ENCODE measurements at places on chromosomes 6 and 20. TPM values are rescaled to one million over a fixed set of nuclear protein-coding genes. Genes with fewer than 3 reads are reported as not detected.

GRCh38 chr6:168368936-168369335, 49.4 kb upstream of the DACT2 start:
- no peaks in the 10 kb centered on the region for H3K27me3 ChIP-seq
- H3K36me3 ChIP-seq: no peaks in the 10 kb centered on the region
- H3K4me1 ChIP-seq: peaks cover 19% of the 10 kb centered on the region
- peak overlapping the region; percentile 45 for H3K27ac ChIP-seq

GRCh38 chr6:106003268-106003987, 82.7 kb upstream of the PRDM1 start:
- H3K27ac ChIP-seq: no peak overlapping the region
- no peaks in the 10 kb centered on the region for H3K36me3 ChIP-seq
- H3K27me3 ChIP-seq: peaks cover 14% of the 10 kb centered on the region
- no peaks in the 10 kb centered on the region for H3K4me1 ChIP-seq
- DNase-seq: no peak
- no peak overlapping the region for H3K4me3 ChIP-seq

GRCh38 chr20:46365487-46366220, 40.8 kb downstream of the ELMO2 start:
- peak; percentile 44 for DNase-seq
- H3K27ac ChIP-seq: no peak overlapping the region
- H3K4me3 ChIP-seq: no peak overlapping the region
- peaks cover 31% of the 10 kb centered on the region for H3K4me1 ChIP-seq
- peaks cover 23% of the 10 kb centered on the region for H3K36me3 ChIP-seq

DNA sequence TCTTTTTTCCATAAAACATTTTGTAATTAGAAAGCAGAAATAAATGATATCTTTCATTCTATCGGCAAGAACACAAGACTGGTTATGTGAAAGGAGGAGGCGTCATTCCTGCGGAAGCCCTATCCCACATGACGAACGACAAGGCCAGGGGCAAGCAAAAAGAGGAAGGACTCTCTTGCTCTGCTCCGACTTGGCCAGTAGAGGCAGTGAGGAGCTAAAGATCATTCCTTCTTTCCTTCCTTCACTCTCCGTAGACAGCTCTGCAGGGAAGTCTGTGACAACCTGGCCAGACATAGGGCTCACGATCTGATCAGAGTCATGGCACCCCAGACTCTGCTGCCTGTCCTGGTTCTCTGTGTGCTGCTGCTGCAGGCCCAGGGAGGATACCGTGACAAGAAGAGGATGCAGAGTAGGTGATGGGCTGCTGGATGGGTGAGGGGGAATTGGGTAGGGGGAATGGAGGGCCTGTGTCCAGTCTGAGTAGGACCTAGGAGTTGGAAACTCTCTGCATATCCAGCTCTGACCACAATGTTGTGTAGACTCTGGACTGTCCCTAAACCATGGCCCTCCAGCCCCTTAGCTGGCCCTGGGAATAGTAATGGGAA, at the start of gene WFDC10A:
Gene WFDC10A, plus strand, starts transcription at position 244 of the 605 bp plus-strand sequence. Its CDS starts 75 bp downstream, at position 319.
- H3K27me3 ChIP-seq: no peaks in the 10 kb centered on the region
- no peak within 1 kb of the TSS for H3K4me3 ChIP-seq
- H3K36me3 ChIP-seq: no peaks in the 10 kb centered on the region
- H3K4me1 ChIP-seq: no peaks in the 10 kb centered on the region
- no peak for DNase-seq
- no peak within 1 kb of the TSS for H3K27ac ChIP-seq

GRCh38 chr6:130202782-130203181, 20.0 kb downstream of the SAMD3 start:
- no peaks in the 10 kb centered on the region for H3K36me3 ChIP-seq
- H3K27me3 ChIP-seq: no peaks in the 10 kb centered on the region
- no peak overlapping the region for H3K4me3 ChIP-seq
- H3K27ac ChIP-seq: no peak overlapping the region

DNA sequence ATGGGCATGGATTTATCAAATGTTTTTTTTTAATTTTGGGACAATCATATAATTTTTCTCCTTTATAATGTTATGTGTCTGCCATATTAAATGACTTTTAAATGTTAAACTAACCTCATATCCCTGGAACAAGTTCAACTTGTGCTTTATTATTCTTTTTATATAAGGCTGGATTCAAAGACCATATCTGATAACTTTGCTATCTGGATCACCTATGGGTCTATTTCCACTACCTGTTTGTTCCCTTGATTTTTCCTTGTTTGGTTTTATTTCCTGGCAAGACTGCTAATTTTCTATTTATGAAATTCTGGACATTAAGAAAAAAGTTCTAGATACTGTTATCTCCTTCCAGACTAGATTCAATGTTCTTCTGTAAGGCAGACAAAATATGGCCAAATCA, 58.8 kb downstream of the TXNDC5 start:
- H3K27me3 ChIP-seq: no peaks in the 10 kb centered on the region
- no peaks in the 10 kb centered on the region for H3K36me3 ChIP-seq
- no peak for DNase-seq
- H3K27ac ChIP-seq: no peak overlapping the region
- no peaks in the 10 kb centered on the region for H3K4me1 ChIP-seq

GRCh38 chr6:37699887-37700619, 2.4 kb upstream of the MDGA1 start:
- H3K4me3 ChIP-seq: no peak overlapping the region
- H3K4me1 ChIP-seq: peaks cover 42% of the 10 kb centered on the region
- no peak for DNase-seq
- H3K27me3 ChIP-seq: peaks cover 4% of the 10 kb centered on the region
- H3K27ac ChIP-seq: no peak overlapping the region

Gene OVOL2
- not detected for total RNA-seq

Gene PRR18
- not detected for total RNA-seq

- peaks cover 11% of the 10 kb centered on the region for H3K36me3 ChIP-seq
- DNase-seq: no peak
- no peaks in the 10 kb centered on the region for H3K27me3 ChIP-seq
- H3K4me3 ChIP-seq: peak overlapping the region; percentile 93
- H3K27ac ChIP-seq: peak overlapping the region; percentile 77
- H3K4me1 ChIP-seq: peaks cover 20% of the 10 kb centered on the region
These were observed 912 bp downstream of the SNRNP48 start for GRCh38 chr6:7590918-7591302.

- no peak overlapping the region for H3K27ac ChIP-seq
- no peak for DNase-seq
- H3K36me3 ChIP-seq: no peaks in the 10 kb centered on the region
- no peaks in the 10 kb centered on the region for H3K27me3 ChIP-seq
- no peak overlapping the region for H3K4me3 ChIP-seq
- H3K4me1 ChIP-seq: no peaks in the 10 kb centered on the region
These were observed 435.7 kb upstream of the FKBP1C start for GRCh38 chr6:62775427-62776022.

Gene FAM217A
- total RNA-seq: not detected

DNA sequence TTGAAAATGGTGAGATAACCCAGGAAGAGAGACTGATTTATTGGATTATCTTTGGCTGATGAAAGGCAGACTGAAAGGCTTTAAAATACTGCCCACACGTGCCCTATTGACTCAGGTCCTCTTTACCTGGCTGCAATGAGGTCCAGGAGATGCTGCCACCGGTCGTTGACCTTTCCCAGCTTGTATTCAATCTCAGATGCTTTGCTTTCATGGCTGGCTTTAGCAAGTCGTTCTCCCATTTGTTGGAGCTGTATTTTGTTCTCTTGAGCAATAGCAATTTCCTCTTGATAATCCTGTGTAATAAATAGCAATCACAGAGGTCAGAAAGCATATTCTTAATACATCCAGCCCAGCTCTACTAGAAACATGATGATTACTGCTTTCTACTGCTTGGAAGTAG, 368.8 kb downstream of the ESR1 start:
- H3K27me3 ChIP-seq: no peaks in the 10 kb centered on the region
- H3K36me3 ChIP-seq: peaks cover 67% of the 10 kb centered on the region
- no peak for DNase-seq

GRCh38 chr6:14888575-14889000, 357.3 kb upstream of the JARID2 start:
- no peak for DNase-seq
- H3K36me3 ChIP-seq: no peaks in the 10 kb centered on the region
- no peak overlapping the region for H3K27ac ChIP-seq
- no peaks in the 10 kb centered on the region for H3K27me3 ChIP-seq
- H3K4me3 ChIP-seq: no peak overlapping the region

DNA sequence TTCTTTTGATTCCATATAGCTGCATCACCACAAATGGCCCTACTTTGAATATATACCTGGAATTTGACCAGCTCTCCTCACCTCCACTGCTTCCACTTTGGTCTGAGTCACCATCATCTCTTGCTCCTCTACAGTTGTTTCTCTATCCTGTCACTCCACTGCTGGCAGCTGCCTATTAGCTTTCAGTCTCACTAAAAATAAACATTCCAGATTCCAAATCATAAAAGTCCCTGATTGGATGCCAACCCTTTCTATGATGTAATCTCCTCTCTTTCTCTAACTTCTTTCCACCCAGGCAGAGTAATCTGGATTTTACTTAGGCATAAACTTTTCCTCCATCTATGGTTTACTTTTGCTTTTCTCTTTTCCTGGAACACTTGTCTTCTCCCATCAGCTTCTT, 49.1 kb downstream of the RFPL4B start:
- no peaks in the 10 kb centered on the region for H3K4me1 ChIP-seq
- DNase-seq: no peak
- no peak overlapping the region for H3K27ac ChIP-seq
- H3K27me3 ChIP-seq: no peaks in the 10 kb centered on the region
- no peak overlapping the region for H3K4me3 ChIP-seq

DNA sequence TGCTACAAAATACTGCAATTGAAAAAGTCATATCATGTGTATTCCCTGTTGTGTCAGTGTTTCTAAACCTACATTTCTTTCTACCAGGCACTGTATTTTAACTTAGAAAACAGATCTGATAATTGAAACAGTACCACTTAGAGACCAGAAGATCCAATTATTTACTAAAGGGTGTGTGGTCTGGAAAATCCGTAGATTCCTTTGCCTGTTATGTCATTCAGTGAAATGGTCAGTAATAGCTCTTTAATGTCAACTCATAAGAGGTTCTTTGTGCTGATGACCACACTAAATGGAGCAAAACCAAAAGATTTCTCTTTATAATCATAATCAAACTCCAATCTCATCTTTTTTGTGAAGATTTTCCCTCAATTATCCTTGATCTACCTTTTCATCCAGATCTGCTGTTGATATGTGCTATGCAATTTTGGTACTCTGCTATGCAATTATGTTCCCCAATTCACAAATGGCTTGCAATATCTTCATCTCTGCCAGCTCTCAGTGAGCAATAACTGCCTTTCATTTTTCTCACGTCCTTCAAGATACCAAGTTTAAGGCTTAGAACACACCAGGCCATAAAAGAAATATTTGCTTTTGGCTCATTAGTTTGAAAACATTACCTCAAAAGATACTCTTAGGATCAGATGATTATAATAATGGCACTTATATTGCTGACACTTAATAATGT, 165.5 kb downstream of the MOXD1 start:
- H3K27ac ChIP-seq: no peak overlapping the region
- no peaks in the 10 kb centered on the region for H3K27me3 ChIP-seq
- no peak overlapping the region for H3K4me3 ChIP-seq
- no peaks in the 10 kb centered on the region for H3K4me1 ChIP-seq
- H3K36me3 ChIP-seq: no peaks in the 10 kb centered on the region
- no peak for DNase-seq

Gene PGC
- not detected for total RNA-seq

GRCh38 chr6:111920578-111920977, 47.3 kb upstream of the FYN start:
- peaks cover 12% of the 10 kb centered on the region for H3K4me1 ChIP-seq
- no peak overlapping the region for H3K27ac ChIP-seq
- H3K36me3 ChIP-seq: no peaks in the 10 kb centered on the region
- no peak for DNase-seq
- H3K4me3 ChIP-seq: no peak overlapping the region
- no peaks in the 10 kb centered on the region for H3K27me3 ChIP-seq

Gene RRAGD
- total RNA-seq: 12.2 TPM

GRCh38 chr6:139515511-139515910, 141.1 kb upstream of the CITED2 start:
- no peak overlapping the region for H3K27ac ChIP-seq
- H3K36me3 ChIP-seq: no peaks in the 10 kb centered on the region
- no peak for DNase-seq
- H3K4me3 ChIP-seq: no peak overlapping the region
- no peaks in the 10 kb centered on the region for H3K4me1 ChIP-seq

Gene PFDN4
- total RNA-seq: 284 TPM

DNA sequence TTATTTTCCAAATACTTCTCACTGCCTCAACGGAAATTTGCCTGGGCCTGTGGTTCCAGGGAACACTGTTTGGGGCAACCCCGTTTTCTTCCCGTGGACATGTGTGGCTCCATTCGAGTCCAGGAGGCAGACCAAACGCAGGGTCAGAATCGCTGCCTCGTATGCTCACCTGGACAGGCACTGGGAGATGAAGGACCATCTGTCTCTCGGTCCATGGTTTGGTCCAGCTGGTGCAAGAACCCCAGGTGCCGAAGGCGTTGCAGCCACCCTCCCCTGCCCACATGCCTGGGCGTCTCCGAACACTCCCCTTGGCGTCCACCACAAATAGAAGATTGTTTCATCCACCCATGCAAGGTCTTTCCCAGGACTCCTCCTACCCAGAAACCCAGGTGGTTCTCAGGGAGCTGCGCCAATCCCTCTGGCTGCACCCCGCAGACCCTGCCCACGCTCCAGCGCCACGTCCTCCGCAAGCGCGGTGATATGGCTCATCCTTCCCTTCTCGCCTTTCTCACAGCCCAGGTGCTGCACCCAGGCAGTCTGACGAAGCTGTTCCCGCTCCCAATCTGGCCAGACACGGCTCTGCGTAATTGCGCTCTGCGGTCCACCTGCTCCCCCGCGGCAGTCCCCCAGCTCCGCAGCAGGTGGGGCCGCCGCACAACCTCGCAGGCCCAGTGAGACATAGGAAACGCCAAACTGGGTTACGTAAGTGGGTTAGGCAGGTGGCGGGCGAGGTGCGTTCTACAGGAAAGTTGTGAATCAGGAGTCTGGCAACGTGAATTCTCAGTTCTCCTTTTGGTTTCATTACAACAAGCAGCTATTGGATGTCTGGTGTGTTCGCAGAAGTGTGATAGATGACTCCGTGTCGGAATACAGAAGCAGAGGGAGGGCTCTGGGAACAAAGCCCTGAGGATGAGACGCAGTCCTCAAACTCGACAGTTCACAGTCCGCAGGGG, 146.2 kb upstream of the ECI2 start:
- DNase-seq: peak; percentile 72
- peak overlapping the region; percentile 45 for H3K4me3 ChIP-seq
- H3K36me3 ChIP-seq: no peaks in the 10 kb centered on the region
- peaks cover 22% of the 10 kb centered on the region for H3K4me1 ChIP-seq

Gene ARFGEF2
- total RNA-seq: 22.1 TPM

DNA sequence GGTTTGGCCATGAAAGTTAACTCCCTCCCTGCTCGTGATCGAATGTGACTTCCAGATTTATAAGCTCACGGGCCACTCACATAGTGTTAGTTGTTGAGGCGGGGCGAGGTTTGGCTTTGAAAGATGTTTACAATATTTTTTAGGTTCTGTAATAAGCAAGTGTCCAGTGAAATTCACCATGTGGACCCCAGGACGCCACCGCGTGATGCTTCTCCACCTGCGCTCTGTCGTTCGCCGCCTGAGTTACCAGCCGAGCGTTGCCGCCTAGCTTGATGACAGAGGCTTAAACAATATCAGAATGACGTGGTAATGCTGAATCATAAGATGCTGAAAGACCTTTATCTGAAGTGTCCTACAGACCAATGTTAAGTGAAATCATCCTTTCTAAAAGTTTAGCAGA, 241.0 kb downstream of the MYLK4 start:
- no peaks in the 10 kb centered on the region for H3K36me3 ChIP-seq
- no peak overlapping the region for H3K27ac ChIP-seq
- peaks cover 12% of the 10 kb centered on the region for H3K27me3 ChIP-seq
- DNase-seq: no peak
- no peak overlapping the region for H3K4me3 ChIP-seq
- H3K4me1 ChIP-seq: no peaks in the 10 kb centered on the region
